Posterior vena cava (tissue), 2 donors: ENCODE measurements at places on chromosomes 11 and 22.
A peak's percentile ranks its signal among the peaks of the same experiment; 100 is the strongest.

DNA sequence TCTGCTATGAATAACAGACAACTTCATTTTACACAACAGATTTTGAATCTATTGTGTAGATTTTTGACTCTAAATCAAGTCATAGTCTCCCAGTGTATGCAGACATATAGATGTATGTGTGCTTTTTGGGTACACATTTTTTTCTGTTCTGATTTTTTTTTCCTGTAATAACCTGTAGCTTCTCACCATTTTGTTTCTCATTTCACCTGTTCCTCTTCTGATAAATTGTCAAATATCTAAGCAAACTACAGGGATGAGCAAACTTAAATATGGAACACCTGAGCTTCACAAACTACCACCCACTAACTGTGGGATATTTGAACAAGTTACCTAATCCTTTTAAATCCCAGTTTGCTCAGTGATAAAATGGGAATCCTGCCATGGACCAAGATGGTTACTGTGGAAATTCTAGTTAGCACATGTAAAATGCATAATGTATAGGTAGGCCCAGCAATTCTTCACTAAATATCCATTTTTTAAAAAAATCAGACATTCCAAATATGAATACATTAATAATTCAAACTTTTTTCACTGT, 15.7 kb downstream of the LGR4 start:
- DNase-seq, result no peak

- peak; percentile 46 for DNase-seq
These were observed 109.8 kb downstream of the KCNQ1 start for GRCh38 chr11:2554338-2555207.

DNA sequence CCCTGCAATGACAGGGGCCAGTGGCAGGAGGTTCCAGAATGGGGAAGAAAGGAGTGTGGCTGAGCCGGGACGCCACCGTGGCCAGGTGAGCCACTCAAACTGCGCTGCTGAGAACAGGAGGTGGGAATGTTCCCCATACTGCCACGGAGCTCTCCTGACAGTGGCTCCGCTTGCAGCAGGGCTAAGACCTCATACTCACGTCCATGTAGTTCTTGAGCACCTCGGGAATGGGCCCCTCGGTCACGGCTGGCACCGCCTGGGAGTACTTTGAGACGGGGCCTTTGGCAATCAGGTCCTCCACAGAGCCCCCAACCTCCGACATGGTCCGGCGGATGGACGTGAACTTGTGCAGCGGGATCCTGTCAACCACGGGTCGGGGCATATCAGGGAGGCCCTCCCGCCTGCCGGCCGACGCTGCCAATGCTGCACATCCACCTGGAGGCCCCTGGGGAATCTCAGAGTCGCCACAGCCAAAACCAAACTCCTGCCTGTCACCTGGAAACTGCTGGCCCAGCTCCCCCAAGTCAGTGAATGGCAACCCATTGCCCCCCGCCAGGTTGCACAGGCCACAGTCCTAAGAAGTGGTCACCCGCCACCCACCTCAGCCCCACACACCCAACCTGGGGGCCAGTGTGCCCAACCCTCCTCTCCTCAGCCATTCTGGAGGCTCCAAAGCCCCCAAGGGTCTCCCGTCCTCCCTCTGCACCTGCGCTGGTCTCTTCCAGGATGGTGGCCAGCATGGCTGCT, 2.4 kb downstream of the CTSD start:
- DNase-seq, result no peak

- DNase-seq, result no peak
These were observed 16.0 kb downstream of the OVOL1 start for GRCh38 chr11:65802841-65803240.

DNA sequence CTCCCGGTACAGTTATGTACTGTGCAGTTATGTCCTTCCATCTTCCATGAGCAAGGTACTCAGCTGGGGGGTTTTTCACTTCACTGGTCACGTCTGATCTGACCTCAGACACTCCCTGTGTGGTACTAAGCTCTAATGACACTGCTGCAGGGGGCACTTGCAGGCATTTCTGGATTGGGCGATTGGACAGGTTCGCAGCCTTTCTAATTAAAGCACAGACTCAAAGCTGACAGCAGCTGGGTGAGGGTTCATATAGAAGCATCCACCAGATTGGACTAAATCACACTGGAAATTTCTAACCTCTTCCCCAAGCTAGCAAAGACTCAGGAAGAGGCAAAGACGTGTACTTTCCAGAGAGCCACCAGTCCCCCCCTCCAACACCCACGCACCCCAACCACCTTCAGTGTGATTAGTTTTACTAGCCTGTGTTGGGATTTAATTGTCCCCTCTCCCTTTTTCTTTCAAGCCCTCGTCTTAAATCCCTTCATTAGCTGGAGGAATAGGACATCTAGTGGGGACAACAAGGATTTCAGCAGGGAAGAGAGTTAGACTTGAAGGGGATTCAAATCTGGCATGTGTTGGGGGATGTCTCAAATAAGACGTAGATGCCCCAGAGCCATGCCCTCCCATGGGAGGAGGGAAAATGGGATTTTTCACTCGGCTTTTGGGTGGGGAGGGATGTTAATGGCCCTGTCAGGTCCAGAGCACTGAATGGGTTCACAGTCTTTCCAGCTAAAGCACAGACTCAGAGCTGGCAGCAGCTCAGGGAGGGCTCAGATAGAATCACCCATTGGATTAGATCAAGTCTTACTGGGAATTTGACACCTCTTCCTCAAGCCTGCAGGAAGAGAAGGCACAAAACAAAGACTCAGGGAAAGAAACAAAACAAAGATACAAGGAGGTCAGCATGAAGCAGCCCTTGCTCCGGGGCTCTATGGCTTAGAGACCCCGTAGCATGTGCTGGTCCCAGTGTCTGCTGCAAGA, 10.9 kb downstream of the INS start:
- DNase-seq, result no peak

GRCh38 chr22:40951795-40952605, 822 bp downstream of the RBX1 start:
- DNase-seq, result no peak
